Foreskin melanocyte (primary cell): ENCODE measurements at places on chromosomes 12 and 14.

GRCh38 chr14:89180546-89180945 is 236.5 kb downstream of the FOXN3 start:
- no peak for DNase-seq

- DNase-seq, result peak; percentile 99
Observed at GRCh38 chr14:31937730-31938346, 139.3 kb upstream of the ARHGAP5 start.

DNA sequence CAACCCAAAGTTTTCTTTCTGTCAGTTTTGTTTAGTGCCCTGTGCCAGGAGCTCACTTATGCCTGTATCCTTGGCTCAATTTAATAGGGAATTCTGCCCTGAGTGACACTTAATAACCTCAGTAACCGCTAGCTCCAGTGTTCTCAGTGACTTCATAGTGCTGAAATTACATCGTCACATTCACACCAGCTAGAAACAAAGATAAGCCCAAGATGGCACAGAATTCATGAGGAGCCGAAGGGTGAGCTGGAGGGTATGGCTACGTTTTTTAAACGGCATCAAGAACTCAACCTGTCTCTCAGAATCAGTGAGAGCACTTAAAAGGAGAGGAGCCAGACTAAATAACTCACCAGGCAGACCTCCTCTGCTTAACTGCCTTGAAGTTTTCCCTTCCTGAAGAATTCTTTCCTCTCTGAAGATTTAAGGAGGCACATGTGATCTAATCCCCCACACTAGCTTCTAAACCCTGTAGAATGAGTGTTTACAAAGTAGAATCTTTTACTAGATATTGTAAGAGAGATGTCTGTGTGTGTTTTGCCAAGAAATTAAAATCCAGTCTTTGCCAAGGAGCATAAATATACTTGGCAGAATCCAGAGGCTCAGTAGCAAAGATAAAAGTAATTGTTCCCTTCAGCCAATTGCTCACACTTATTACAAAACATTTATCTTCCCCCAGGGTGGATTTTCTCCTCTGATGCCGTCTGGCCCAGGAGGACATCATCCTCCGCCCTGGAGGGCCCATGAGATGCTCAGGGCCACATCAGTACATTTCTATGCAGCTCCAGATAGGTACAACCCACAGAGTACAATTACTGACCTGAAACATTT is 37.3 kb downstream of the PTGER2 start:
- no peak for DNase-seq

GRCh38 chr12:131147894-131148293 is 194.2 kb downstream of the ADGRD1 start:
- no peak for DNase-seq

GRCh38 chr12:54759751-54760150 is 94.6 kb upstream of the MUCL1 start:
- DNase-seq, result peak; percentile 8

- no peak for DNase-seq
Observed at GRCh38 chr12:93880853-93881522, 203.8 kb downstream of the CRADD start.

DNA sequence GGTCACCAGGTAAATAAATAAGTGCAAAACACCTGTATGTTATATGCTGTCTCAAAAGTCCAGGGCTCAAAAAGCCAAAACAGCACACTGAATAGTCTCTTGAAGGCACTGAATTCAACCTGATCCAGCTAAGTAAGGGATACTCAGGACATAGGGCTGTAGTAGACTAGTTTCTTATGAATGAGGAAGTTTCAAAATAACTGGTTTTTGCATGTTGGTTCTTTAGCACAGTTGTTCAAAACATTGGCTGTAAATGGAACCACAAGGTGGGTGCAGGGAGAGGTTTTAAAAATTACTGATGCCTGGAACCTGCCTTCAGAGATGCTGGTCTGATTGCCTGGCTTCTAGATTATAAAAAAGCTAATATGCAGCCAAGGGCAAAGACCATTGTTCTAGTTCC is 34.1 kb downstream of the NDUFA12 start:
- DNase-seq, result no peak

DNA sequence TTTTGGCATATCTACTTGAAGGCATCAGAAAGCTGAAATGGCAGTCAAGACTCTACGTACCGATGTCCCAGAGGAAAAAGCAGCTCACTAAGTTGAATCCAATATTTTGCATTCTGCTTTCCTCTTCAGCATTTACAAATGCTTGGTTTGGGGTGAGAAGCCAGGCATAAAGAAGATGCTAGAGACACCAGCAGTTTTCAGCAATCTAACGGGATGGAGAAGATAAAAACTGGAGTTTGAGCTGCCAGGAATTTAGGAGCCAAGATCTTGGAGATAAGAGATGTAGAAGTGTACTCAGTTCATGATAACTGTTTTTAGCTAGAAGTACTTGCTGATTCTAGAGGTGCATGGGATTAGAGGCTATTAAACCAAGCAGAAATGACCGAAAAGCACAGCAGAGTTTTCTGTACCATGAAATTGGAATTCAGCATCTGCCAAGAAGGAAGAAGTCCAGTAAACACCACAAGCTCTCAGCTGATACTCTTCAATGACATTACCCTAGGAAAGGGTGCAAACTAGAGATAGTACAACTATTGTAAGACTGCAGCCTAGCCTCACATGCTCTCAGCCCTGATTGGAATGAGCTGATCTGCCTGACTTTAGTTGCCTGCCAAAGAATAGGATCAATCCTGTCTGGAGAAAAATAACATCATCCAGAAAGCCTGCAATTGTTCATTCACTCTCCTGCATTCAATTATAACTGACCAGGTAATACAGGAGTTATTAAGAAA is 7.4 kb upstream of the ALDH1L2 start:
- peak; percentile 82 for DNase-seq

DNA sequence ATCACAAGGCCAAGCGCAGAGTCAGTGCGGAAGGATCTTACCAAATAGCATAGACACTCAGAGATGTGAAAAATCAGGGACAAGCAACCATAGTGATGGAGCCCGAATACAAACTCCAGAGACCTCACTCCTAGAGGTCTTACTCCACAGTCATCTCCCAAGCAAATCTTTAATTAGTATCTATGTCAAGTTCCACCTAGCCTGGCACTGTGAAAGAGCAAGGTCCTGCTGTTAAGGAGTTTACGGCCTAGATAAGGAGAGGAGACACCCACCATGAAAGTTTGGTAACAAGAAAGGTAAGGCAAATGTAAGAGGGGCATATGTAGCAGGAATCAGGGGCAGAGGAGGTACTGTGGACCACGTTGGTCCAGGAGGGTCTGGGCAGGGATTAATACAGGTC is 7.4 kb upstream of the PLEKHG6 start:
- no peak for DNase-seq

DNA sequence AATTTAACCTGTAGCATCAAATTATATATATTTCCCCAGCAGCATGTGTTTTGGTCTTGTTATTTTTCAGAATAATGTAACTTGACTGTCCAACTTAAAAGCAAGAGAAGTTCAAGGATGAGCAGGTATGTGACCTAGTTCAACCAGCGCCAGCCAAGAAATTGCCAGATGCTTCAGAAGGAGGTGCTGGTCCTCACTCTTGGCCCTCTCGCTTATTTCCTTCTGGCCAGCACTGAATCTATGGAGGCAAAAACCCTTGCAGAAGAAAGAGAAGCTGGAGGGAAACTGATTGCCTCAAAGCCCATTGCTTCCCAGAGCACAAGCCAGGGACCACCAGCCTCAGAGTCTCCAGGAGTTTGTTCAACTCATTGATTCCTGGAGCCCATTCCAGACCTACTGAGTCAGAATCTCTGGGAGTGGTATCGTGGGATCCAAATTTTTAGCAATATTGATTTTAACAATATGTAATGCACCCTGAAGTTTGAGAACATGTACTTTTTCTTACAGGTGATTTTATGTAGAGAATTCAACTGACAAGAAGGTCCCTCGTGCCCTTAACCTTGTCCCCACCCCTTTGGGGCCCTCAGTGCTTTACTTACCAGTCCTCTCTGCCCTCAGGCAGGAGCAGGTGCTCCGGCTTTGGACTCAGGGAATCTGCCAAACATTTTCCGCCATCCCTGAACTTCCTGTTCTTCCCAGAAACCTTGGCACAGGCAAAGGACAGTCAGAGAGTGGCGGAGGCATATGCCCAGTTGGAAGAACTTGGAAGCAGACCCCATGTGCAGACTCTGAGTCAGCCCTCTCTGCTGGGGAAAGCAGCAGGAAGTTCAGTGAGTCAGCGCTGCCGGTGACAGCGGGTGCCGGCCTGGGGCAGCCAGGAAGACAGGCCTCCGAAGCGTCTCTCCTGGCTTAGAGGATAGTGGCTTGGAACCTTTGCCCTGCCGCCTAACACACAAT is 10.4 kb downstream of the BEST3 start:
- DNase-seq, result peak; percentile 59

DNA sequence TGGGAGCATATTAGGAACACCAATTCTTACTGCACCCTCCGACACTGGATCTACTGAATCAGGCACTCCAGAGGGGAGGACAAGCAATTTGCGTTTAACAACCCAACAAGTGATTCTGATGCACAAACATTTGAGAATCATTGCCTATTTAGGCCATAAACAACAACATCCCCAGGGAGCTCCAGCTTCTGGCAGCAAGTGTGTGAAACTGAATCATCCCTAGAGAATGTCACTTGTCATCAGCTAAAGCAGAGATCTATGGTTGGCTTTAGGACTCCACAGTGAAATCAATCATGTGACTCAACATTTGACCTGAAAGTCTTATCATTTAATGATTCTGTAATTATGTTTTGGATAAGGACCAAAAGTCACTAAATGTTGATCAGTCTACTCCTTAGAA is 505.0 kb upstream of the FLRT2 start:
- DNase-seq, result no peak

DNA sequence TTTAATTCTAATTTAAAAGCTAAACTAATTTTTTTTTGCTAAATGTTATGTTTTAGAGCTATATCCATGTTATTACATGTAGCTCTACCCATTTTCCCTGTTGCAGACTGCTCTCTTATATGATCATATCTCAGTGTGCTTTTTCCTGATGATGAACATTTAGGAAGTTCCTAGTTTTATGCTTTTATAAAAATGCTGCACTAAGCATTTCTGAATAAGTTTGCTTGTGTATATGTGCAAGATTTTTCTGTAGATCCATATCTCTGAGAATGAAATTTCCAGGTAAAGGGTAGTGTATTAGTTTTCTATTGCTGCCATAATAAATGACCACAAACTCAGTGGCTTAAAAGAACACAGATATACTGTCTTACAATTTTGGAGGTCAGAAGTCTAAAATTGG is 374.4 kb upstream of the E2F7 start:
- DNase-seq, result no peak

DNA sequence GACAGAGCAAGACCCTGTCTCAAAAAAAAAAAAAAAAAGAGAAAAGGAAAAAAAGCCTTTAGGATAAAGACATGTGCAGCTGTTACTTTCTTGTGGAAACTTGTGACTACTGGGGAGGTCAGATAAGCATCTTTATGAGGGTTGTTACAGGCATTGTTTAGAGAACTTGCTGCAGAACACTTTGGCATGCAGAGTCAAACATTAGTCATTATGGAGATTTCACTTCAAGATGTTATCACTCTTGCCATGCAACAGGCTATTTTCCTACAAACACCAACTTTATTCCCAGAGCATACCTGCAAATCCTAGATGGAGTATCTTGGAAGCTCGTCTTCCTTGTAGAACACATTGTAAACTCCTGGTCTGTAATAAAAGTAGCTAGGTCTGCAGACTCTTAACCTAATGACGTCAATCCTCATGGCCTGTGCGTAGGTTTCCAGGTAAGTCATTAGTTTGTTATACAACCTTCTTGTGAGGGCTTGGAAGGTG is 36.3 kb upstream of the WDR89 start:
- DNase-seq, result no peak

DNA sequence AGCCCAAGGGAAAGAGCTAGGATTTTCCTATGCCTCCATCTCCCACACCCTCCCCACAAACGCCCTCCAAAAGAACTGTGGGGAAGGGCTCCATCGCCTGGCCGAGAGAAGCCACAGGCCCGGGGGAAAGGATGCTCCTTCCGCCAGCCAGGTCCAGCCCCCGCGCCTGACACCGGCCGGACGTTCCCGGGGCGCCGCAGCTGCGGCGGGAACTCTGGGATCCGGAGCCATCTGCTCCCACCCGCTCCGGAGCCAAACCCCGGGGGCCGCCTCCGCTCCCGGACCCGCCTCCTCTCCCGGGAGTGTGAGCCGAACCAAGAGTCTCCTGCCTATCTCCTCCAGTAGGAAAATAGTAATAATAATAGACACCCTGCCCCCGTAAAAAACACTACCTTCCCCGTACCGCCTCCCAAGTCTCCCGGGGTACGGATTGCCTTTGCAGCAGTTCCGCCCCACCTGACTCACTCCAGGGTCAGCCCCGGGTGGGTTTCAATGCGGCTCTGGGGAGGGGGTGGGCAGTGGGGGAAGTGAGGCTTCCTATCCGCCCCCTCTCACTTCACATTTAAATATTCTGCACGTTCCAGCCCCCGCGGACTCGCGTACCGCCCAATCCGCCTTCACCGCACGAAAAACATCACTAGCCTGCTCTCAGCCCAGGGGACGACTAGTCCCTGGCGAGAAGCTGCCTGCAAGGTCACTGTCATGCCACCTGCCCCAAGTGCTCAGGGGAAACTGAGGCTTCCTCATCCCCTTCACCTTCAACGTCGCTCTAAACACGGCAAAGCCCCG is 2.4 kb downstream of the AGAP2 start:
- no peak for DNase-seq

DNA sequence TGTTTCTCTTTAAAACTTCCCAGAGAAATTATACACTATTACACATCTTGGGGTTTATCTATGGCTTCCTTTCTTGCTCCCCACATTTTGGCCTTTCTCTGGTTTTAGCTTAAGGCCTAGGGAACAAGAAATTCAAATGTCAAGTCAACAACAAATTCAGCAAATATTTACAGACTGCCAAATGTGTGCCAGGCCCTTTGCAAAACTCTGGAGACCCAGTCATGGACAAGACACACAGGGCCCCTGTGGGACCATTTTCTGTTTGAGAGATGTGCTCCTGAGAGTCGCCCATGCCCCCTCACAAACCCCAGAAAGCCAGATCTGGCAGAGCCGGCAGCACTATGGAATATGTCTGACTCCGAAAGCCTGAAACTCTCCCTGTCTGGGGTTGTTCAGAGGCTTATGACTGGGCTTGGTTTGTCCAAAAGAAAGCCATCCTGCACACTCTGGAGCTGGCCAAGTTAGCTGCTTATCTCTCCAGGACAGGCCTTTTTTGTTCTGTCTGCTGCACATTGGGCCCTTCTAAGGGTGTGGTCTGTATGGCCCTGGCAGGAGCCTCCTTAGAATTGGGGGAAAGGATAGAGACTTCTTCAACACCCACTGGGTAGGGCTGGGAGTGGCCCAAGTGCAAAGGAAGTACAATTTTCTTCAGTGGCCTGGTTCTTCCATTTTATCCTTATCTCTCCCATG is 1.1 kb upstream of the KRT3 start:
- no peak for DNase-seq

DNA sequence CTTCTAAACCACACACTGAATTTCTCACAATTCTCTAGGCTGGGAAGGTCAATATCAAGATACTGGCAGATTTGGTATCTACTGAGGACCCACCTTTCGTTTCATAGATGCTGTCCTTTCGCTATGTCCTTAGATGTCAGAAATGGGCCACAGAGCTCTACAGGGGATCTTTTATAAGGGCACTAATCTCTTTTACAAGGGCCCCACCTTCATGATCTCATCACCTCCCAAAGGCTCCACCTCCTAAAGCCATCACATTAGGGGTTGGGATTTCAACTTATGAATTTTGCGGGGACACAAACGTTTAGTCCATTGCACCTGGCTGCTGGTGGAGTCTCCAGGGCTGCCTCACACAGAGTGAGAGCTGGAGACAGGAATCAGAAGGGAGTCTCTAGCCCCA is 79.9 kb downstream of the ACACB start:
- DNase-seq, result no peak
